Stimulated activated CD4-positive, alpha-beta T cell treated with anti-CD3 and anti-CD28 coated beads, Interleukin-4, amount 100 ng/mL, for 24 hours (primary cell): ENCODE measurements at places on chromosomes 2 and 18.
A peak's percentile ranks its signal among the peaks of the same experiment; 100 is the strongest.

- DNase-seq, result peak; percentile 8
These were observed 11.5 kb downstream of the MFSD2B start for GRCh38 chr2:24021122-24021998.

- no peak for DNase-seq
These were observed 108.1 kb downstream of the AOX1 start for GRCh38 chr2:200693836-200694470.

- no peak for DNase-seq
These were observed 69.7 kb upstream of the SULT1C3 start for GRCh38 chr2:108169982-108170625.

GRCh38 chr18:61854578-61855448, 38.0 kb downstream of the RNF152 start:
- no peak for DNase-seq

DNA sequence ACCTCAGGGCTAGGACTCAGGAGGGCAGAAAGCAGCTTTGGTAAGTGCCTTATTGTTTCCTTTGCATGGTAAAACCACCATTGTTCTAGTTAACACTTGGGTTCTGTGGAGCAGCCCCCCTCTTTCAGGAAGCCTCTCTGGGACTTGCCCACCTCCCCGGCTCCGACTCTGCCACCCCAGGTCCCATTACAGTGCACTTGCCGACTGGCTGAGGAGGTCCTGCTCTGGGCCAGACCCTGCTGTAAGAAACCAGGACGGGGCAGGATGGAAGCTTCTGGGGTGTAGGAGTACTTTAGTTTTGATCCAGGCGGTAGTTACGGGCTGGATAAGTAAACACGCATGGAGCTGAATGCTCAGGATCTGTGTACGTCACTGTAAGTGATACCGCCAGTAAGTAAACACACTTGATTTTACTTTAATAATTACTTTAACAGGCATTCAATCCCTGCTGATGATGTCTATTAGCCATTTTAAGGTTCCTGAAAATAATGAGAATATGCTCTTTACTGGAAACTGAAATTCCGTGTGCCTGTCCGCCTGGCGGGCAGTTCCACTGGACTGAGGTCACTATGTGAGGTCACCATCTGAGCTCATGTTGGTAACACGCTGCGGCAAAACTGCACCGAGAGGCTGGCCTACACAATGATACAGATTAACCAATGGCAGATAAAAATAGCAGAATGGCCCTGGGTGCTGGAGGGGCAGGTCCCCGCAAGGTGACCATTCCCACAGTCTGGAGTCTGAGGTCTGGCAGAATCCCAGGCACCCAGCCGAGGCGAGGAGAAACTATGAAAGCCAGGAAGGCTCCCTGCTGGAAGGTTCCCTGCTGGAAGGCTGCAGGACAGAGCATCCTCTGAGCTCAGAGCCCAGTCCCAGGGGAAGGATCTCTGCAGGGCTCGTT, 25.2 kb downstream of the HS1BP3 start:
- no peak for DNase-seq

GRCh38 chr2:187541086-187542085, 12.8 kb downstream of the TFPI start:
- DNase-seq, result no peak

DNA sequence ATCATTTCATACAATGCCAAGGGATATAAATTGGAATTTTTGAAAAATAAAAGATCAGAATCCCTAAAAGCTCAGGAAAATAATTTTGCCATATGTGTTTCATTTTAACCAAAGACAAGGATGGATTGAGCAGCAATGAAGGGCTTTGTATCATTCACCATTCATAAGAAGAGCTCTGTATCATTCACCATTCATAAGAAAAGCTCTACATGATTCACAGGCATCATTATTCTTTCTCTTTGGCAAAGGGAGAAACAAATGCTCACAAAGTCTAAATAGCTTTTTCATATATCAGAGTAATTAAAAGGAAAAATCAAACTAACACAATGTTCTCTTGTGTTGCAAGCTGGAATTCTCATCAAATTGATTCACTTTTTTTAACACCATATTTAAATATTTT, 169.1 kb upstream of the MC4R start:
- no peak for DNase-seq

DNA sequence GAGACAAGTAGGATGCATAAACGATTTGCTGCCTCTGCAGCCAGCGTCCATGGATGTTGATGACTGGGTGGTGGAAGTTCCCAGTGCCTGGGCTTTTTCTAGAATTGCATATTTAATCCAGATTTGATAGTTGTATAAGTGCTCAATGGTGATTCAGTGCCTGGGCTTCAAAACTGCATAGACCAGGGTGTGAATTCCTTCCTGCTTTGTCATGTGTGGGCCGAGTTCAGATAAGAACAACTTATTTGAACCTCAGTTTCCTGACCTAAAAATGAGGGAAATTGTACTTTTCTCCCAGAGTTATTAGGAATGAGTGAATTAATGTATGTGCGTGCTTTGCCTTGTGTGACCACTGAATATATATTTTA, 154.6 kb downstream of the WDSUB1 start:
- DNase-seq, result no peak

DNA sequence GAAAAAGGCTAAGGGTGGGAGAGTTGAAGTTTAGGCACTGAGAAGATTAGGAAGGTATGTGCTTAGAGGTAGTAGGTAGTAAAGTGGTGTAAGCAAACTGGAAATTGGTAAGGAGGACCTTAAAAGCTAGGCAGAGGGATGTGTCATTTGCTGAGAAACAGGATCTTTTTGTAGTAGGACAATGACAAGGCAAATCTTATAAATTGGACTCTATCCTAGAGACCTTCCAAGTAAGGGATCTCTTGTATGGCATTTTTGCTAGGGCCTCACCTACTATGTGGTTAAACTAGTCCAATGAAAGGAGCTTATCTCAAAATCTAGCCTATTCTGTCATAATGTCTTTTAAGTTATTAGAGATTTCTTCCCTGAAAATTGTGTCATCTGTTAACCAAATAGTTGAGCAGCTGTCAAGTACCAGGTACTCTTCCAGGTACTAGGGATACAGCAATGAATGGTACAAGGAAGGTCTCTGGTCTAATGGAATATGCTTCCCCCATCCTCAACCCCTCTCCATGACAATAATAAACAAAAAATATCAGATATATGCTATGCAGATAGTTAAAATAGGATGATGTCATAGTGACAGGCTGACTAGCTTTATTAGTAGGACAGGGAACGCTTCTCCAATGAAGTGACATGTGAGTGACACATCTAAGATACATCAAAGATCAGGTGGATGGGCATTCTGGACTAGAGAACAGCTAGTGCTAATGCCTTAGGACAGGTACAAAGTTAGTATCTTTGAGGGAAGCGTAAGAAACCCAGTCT, 17.7 kb downstream of the RIOK3 start:
- DNase-seq, result no peak

DNA sequence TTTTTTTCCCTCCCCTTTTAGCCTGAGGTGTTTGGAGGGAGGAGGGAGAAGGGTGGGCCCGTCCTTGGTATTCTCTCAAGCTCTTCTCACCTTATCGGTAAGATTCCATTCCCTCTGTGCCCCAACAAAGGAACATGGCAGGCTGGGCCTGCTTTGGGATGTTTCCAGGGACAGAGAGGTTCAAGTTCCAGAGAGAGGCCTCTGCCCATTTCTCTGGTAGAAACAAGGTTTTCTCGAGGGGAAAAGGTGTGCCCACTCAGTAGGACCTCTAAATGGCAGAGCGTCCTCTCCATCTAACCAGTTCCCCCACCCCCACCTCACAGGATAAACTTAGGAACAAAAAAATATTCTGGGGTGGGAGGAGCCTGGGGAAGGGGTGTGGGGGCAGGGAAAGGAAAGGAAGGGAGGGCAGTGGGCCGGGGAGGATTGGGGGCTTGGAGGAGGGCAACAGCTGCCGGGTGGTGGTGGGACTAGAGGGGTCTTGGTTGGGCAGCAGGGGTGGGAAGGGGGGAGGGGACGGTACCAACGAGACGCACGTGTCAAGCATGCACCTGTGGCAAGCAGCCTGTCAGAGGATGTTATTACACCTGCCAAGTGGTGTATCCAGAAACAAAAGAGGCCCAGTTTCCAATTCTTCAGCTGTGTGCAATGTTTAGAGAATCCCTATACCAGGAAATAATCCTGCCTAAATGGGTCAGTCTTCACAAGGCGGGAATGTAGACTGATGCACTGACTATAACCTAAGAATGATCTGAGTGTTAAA, 2.1 kb downstream of the PCBP1 start:
- DNase-seq, result peak; percentile 45

DNA sequence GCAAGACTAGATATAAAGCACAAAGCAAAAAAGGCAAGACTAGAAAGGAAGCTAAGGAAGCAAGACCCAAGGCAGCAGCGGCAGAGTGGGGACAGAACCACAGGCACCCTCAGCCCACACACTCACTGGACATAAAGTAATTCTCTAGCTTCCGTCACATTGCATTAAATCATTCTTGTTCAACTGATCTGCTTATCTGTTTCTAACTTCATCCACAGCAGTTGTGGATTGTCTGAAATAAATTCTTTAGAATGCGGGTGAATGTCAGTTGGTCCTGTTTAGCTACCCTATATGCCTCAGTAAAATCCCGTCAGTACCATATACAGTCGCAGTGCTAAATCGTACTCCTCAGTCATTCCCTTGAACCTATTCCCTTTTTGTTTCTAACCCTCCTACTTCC, 183.2 kb upstream of the SLC39A10 start:
- no peak for DNase-seq

- DNase-seq, result peak; percentile 10
These were observed 530 bp downstream of the GALNT1 start for GRCh38 chr18:35581898-35582641.

GRCh38 chr18:36592282-36592681, 236.5 kb downstream of the TPGS2 start:
- DNase-seq, result no peak

DNA sequence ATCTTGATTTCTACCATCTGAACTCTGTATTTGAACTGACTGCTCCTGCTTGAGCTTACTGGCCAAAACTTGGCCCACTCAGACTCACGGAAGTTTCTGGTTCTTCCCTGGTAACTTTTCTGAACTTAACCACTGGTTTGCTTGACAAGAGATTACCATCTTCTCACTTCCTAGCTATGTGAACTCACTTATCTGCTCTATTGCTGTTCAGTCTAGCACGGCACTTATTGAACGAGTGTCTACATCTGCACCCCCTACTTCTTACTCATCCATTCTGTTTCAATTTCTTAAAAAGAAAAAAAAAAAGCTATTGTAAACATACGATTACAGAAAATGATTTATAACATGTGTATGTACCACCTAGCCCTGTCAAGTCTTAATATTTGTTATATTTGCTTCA, 9.0 kb downstream of the CKAP2L start:
- DNase-seq, result no peak

DNA sequence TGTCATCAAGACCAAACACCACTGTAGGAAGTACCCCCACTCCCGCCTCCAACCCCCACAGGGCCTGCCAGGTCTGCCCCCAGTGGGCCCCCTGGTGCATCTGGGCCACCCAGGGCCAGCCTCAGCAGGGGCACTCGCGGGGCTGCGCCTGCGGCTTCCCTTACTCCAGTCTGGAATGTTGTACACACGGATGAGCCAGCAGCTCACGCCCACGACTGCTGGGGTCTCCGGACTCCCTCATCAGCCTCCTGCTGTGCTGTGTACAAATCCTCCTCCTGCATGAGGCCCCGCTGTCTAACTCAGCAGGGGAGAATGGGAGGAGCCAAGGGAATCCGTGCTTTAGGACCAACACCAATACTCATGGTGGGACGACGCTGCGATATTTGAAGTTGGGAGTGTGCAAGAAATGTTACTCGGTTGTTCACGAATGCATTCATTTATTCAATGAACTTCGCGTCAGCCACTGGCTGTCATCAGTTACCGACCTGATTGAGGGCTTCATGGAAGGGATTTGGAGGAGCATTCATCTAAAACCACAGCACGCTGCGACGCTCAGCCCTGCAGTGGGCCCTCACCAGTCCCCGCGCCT, 654 bp upstream of the ASB1 start:
- DNase-seq, result no peak

DNA sequence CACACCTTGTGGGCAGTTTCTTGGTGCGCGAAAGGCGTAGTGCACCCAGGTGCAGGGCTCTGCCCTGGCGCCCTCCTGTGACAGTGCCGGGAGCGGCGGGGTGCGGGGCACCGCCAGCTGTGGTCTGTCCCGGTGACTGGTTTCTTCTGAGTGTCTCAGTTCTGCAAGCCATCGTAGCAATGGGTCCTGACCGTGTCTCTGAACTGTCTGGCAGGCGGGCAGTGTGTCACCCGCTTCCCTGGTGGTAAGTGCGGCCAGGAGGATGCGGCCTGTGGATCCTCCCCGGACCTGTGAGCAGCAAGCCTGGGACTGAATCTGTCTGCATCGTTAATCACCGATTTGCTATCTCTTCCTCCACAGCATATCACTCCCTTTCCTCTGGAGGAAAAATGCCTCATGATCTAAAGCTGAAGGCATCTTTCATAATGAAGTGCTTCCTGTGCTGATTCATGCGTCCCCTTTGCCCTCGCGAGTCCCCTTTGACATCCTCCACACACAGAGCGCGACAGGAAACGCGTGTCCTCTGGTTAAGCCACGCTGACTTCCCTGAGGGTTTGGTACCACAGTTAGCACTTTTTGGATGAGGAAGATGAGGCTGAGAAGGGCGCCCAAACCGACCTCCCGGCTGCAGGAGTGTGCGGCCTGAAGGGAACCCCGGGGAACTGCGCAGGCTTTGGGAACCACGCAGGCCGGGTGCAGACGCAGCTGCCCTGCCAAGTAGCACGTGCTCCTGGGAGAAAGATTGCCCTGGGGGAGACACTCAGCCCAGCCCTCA, 416.0 kb upstream of the HS6ST1 start:
- DNase-seq, result no peak

GRCh38 chr2:222950638-222951285, 89.9 kb downstream of the ACSL3 start:
- no peak for DNase-seq

DNA sequence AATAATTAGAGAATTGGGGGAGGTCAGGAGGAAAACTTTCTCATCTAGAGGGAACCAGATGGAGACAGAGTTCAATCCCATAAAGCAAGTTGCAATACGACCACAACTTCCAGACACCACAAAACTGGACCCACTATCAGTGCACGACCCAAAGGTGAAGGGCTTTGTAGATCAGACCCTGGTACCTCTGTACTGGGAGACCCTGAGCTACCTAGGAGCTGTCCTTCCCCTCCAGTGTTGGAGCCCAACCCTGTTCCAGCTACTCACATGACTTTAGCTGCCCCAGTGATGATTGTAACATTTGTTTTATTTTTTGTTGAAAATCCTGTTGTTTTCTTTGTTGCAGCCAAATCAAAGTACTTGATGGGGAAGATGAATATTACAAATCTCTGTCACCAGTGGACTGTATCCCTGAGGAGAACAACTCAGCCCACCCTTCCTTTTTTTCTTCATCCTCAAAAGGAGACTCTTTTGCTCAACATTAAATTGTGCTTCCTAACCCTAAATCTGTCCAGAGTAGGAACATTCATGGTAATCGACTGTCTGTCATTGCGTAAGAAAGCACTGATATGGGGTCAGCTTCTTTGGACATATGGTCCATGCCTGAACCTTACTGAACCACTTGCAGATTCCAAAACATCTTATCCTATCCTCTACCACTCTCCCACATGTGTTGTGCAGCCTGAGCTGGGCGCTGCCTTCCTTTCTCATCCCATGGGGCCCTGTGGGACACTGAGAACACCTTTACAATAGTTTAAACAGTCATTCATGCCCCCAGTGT, 62.3 kb upstream of the SP5 start:
- no peak for DNase-seq
